Fibroblast of skin of scalp (primary cell): ENCODE measurements at places on chromosomes 11 and 22.
A peak's percentile ranks its signal among the peaks of the same experiment; 100 is the strongest.

DNA sequence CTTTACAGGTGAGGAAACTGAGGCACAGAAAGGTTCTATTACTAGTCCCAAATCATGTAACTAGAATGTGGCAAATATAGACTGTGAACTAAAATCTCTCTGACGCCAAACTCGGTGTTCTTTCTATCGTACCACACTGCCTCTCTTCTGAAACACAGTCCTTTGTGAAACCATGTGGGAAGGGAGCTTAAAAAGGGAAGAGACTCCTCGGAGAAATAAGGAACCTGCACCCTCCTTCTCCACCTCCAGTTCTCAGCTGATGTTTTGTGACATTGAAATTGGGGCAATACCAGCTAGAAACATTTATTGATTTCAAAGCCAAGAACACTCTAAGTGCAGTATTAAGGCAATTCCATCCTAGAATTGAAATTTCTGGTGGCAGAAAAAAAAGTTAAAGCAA, 76.4 kb upstream of the DRD2 start:
- DNase-seq, result no peak

- no peak for DNase-seq
Observed at GRCh38 chr11:134429106-134429505, 17.1 kb upstream of the B3GAT1 start.

- no peak for DNase-seq
Observed at GRCh38 chr11:115146425-115146824, 357.8 kb downstream of the CADM1 start.

GRCh38 chr11:30587269-30587812, 1.2 kb upstream of the MPPED2 start:
- no peak for DNase-seq

DNA sequence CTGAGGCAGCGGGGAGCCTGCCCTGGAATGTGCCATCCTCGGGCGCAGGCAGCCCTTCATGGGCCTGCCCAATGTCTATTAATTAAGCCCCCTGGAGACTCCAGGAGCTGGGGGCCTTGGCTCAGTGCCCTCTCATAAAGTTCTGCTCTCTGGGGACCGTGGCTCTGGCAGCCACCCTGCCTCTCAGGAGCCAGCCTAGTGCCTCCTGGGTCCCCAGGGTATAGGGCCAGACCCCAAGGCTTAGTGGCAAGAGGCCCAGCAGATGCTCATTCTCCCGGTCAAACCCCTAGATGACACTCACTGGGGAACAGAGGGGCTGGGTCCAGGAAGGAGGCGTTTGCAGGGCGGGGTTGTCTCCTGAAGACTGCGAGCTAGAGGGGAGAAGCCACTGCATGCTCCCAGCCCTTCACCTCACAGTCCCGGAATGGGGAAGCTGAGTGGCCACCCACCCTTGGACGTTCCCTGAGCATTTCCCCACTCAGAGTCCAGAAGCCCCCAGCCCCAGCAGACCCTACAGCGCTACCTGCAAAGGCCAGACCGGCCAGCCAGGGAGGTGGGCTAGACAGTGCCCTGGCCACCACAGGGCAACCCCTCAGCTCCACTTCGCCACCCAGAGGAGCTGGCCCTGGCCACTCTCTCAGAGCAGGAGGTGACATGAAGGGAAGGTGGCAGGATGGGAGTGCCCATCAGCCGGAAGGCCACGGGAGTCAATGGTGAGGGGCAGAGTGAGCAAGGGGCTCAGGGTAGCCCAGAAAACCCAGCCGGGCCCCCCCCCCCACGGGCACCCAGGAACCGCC, 83.0 kb downstream of the CDKN1C start:
- DNase-seq, result no peak

- DNase-seq, result peak; percentile 83
Observed at GRCh38 chr11:65637794-65638419, at the start of gene SIPA1. TSS of gene SIPA1 (plus strand) at chr11:65638101. CDS start at chr11:65640922, 2,821 bp downstream.

GRCh38 chr22:35552196-35552842, 11.7 kb downstream of the RASD2 start:
- peak; percentile 74 for DNase-seq

DNA sequence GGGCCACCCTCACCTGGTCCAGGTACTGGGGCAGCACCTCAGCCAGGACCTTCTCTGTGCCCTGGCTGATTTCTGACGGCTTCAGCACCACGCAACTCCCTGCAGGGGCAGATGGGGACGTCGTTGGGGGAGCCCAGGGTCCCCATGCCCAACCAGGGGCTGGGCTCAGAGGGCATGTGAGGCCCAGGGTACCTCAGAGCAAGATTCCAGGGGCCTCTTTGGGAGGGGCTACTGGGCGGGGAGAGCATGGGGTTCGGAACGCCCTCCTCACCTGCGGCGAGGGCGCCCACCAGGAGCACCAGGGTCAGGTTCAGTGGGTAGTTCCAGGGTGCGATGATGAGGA, 8.1 kb downstream of the ALDH3B2 start:
- DNase-seq, result no peak

GRCh38 chr11:61111786-61112517, 9.7 kb downstream of the CD5 start:
- no peak for DNase-seq

DNA sequence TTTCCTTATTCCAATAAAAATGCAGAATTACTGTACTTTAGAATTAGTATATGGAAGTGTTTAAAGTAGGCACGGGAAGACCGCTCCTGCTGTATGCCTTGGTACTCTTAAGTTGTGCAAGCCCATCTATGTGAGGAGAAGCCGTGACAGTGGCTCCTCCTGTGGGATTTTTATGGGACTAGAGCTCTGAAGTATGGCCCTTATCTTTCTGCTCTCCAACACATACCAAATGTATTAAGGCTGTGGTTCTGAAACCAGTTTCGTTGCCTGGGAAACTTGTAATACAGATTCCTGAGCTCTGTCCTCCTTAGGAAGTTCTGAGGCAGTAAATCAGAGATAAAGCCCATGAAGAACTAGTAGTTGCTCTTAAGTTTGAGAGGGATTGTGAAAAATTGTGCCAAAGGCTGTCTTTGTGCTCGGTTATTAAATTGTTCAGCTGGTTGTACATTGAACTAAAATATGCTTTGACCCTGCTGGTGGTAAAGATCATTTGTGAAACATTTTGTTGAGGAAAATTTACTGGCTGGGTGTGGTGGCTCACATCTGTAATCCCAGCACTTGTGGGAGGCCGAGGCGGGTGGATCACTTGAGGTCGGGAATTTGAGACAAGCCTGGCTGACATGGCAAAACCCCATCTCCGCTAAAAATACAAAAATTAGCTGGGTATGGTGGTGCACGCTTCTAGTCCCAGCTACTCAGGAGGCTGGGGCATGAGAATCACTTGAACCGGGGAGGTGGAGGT, 29.3 kb downstream of the RTN3 start:
- peak; percentile 68 for DNase-seq

DNA sequence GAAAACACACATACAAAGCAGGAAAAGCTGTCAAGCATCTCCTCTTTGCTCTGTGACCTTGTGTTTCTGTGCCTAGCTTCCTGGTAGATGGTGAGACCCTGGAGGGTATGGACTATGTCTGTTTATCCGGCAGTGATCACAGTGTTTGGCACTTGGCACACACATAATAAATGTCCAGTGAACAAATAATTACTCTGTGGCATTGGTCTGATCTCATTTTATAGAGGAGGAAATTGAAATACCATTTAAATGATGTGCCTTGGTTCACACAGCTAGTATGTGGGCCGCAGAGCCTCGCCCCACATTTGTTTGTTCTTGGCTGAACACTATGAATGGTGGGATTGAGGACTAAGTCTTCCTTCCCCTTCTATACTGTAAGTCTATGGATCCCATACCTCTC, 104.7 kb upstream of the SPON1 start:
- DNase-seq, result no peak

DNA sequence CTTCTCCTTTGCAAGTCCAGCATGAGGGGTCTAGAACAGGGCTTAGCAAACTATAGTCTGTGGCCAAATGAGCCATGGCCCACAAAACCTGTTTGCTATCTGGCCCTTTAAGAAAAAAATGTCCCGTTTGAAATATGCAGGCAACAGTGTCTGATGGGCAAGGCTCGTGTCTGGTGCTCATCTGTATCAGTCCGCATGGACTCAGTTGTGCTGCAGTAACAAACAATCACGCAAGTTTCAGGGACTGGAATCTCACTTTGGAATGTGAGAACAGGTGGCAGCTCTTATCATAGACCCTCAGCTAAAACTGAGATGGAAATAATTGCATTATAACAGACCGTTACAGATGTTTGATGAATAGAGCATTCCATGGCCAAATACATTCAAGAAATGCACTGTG, 19.1 kb upstream of the PVALB start:
- DNase-seq, result no peak

DNA sequence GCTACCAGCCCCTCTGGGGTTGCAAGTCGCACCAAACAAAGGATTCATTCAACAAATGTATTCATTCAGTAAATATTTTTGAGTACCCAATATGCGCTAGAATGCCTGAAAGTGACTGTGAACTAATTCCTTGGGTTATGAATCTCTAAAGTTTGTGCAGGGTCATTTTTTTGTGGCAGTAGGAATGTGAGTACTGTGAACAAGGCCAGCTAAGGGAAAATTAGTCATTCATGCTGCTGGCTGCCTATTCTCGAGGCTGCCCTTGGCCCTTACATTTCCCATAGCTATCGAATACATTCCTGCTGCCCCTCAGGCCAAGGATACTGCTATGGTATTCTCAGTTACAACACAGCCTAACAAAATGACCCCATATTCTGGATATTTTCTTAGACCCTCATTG, 141.6 kb downstream of the TRPC6 start:
- peak; percentile 89 for DNase-seq

DNA sequence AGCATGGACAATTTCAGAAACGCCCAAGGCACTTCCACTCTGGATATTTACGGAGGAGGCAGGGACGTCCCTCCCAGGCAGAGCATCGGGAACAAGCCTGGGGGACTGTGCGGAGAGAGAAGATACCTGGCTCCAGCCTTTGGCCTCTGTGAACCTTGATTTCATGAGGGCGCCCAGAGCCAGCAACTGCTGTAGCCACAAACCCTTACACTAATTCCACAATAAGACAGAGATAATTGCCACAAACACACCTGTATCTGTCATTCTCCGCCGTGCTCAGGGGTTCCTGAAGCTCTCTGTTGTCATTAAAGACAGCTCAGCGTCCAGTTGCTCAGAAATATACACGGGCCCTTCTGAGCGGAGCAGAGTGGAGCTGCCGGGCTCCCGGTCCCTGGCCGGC, 1292.1 kb downstream of the TBC1D22A start:
- no peak for DNase-seq

DNA sequence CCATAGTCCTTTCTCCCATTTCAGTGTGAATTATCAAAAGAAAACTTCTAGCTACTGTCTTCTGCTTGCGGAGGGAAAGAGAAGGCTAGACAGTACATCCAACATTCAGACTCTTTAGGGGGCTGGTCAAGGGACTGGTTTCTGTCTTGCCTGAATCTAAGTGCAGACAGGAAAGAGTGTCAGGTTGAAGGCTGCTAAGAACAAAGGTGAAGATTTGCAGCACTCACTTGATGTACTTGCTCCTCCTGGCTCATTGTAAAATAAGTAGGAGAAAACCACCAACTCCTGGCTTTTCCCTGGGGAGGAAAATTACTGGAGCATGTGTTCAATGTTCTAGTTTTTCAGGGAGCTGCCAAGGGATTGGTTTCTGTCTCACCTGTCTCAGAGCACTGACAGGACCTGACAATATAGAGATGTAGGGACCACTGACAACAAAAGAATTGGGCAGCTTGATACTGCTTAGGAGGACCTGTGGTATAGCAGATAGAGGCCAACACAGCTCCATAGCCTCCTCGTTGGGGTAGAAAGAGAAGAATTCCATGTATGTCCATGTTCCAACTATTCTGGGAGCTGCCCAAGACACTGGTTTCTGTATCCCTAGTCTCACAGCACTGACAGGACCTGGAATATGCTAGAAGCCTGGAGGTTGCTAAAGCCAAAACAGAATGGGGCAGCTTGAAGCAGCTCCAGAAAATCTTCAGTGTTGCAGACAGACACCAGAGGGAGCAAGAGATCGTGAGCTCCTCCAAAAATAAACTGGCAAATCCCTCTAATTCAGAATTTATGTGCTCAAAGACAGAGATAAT, 39.7 kb upstream of the MMP12 start:
- DNase-seq, result peak; percentile 68
